ENCODE measurements at places on chromosomes 12 and 14.

GRCh38 chr14:105483300-105484068 lies 3.2 kb upstream of the CRIP1 start:
- DNase-seq, result no peak

DNA sequence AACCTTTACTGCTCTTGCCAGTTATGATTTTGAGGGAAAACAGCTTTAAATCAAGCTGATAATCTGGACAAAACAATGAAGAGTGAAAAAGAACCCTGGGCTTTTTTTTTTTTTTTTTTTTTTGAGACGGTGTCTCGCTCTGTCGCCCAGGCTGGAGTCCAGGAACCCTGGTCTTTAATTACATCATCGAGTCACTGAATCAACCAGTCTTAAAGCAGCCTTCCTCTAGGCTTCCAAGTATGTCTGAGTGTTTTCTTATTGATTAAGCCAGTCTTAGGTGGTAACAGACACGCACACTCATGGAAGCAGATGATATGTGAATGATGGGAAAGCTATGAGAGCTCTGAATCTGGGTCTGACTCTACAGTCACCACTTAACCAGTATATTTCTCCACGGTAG lies 5.9 kb upstream of the VCPKMT start:
- DNase-seq, result no peak

DNA sequence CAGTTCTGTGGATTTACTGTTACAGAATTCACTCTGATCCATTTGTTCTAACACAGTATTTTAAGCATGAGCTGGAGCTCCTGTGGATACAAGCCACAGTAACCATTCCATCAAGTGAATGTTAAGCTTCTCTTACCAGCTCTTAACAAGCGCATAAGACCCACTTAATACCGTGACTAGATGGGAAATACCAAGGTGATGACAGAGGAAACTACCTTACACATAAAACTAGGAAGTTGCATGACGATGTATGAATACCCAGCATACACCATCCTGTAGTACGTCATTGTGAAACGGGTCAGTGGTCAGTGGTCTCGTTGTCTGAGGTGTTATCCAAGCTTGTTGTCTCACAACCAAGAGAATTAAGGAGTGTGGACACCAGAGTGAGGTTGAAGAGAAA lies 2.0 kb upstream of the GALC start:
- no peak for DNase-seq

GRCh38 chr12:104480826-104481440 lies 24.2 kb downstream of the CHST11 start:
- no peak for DNase-seq

- no peak for DNase-seq
Observed at GRCh38 chr12:124679047-124679446, 111.6 kb upstream of the NCOR2 start.

GRCh38 chr12:28500373-28501024 lies 310.2 kb downstream of the CCDC91 start:
- DNase-seq, result no peak

- DNase-seq, result no peak
Observed at GRCh38 chr12:128269181-128269591, 2.2 kb downstream of the TMEM132C start.

- no peak for DNase-seq
Observed at GRCh38 chr14:68391311-68392014, 401.4 kb downstream of the ZFP36L1 start.

- DNase-seq, result no peak
Observed at GRCh38 chr12:112121780-112122565, 3.4 kb upstream of the TRAFD1 start.

DNA sequence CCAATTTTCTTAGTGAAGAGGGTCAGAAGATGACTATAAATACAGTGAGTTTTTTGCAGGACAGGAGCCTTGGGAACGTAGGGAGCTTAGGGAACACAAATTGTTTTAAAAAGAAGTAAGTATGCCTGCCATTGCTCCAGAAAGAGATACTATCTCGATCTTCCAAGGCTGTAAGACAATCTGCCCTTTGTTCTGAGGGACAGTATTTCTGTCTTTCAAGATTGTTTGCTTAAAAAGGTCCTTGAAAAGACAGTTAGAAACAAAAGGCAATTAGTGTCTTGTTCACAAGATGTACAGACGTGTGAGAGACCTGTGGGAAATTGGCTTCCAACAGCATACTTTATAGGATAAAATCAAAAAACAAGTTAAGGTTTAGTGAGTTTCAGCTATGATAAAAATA lies 321.2 kb upstream of the FAR2 start:
- DNase-seq, result no peak

Measured in NCI-H187 treated with DMSO at 0.1 percent for 48 hours (cell line).